Cortex of kidney (tissue), 1 donor: ENCODE measurements at places on chromosomes 4 and X.

DNA sequence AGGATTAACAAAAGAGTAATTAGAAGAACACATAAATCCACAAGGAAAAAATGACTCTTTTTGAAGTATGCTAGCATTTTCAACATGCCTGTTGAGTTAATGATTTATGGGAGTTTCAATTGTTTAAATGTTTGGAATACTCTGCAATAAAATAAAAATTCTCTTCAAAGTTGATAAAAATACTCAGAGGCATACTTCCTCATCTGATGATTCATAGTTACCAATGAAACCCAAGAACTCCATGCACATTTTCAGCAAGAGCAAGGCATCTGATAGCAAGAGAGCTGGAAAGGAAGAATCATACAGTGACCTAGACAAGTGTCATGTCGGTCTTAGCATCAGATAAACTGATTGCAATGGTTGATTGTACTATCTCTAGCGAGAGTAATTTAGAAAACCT, 443.7 kb upstream of the ATOH1 start:
- DNase-seq: no peak

DNA sequence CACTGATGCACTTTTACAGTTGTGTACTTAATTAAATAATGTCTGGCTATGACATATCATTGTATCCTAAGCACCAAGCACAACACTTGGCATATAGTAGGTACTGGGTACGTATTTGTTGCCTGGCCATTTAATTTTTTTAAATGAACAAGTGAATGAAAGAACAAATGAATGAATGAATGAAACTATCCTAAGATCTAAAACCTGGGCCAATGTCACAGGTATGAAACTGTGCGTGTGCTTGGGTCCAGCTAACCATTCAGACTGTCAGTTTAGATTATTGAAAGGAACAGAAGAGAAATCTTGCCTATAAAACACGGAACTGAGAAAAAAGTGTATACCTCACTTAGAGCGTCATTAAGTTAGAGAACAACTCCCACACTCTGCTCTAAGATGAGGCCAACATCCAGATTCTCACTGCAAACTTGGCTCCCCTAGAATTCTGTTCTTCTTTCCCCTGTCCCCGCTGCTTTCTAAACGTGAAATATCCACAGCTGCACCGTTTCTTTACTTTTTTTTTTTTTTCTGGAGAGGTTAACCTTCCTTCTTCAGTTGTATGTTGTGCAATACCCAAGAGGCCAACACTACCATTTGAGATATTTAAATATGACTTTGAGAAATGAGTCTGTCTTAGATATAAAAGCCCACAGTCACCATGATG, 17.3 kb upstream of the SEL1L3 start:
- DNase-seq: no peak

- DNase-seq: no peak
These were observed 8.0 kb downstream of the SHOX start for GRCh38 chrX:638482-639131.

DNA sequence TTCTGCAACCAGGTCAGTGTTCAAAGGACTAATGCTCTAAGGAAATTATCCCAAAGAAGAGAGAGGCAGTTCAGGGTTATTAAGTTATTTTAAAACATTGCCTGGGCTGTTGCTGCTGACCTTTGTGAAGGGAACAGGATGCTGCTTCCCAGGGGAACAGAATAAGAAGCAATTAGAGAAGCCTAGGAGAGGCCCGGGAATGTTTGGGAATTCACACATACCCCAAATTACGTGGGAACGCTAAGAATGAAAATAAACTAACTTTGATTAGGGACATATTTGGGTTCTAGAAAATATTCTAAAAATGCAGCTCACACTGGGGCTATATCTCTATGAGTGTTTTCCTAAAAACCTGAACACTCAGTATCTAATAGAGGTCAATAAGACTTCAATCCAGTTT, 243.1 kb upstream of the FTHL17 start:
- DNase-seq: no peak

- no peak for DNase-seq
These were observed 47.2 kb downstream of the RAB33B start for GRCh38 chr4:139501117-139501516.

GRCh38 chr4:146428298-146428697, 93.4 kb downstream of the SLC10A7 start:
- no peak for DNase-seq

GRCh38 chr4:25090516-25090915, 59.8 kb upstream of the LGI2 start:
- DNase-seq: no peak

DNA sequence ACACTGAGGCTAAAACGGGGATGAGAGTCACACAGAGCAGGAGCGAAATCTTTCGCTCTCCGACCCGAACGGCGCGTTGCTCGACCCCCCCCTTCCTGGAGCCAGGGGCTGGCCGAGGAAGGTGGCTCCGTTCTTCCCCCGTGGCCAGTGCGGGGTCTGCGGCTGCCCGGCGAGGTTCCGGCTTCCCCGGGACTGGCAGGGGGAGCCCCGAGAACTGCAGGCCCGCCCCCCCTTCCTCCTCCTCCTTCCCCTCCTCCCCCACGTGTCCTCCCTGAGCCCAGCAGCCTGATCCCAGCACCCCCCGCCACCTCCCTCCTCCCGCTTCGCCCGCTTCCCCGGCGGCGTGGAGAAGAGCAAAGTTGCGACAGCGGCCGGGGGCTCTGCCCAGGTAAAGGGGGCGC, 2.4 kb upstream of the BCORL1 start:
- DNase-seq: no peak

DNA sequence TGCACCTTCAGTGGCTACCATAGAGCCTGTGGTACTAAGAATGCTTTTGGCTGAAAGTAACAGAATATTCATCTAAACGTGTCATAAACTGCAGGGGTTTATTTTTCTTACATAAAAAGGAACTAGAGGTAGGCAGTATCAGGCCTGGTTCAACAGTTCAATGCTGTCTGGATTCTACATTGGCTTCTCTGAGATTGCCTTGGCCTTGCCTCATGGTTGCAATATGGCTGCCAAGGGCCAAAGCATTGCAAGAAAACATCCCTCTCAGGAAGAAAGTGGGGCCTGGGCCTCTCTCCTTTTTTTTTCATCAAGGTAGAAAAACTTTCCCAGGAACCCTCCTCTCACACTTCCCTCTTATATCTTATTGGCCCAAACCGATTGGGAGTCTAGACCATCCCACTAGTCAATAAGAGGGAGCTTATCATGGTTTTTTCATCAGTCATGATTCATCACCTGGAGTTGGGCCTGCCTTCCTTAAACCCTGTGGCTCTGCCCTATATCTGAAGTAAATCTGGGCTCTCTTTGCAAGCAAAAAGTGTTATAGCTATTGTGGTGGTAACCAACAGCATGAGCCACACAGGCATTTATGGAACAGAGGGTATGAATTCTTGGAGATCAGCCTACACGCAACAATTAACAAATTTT, 1.8 kb upstream of the DOCK11 start:
- DNase-seq: no peak
